ENCODE measurements at places on chromosomes 11 and 22.

- DNase-seq: peak; percentile 49
Observed at GRCh38 chr11:104163100-104164027, 583 bp downstream of the PDGFD start.

- no peak for DNase-seq
Observed at GRCh38 chr11:104846216-104846615, 52.0 kb downstream of the CASP12 start.

DNA sequence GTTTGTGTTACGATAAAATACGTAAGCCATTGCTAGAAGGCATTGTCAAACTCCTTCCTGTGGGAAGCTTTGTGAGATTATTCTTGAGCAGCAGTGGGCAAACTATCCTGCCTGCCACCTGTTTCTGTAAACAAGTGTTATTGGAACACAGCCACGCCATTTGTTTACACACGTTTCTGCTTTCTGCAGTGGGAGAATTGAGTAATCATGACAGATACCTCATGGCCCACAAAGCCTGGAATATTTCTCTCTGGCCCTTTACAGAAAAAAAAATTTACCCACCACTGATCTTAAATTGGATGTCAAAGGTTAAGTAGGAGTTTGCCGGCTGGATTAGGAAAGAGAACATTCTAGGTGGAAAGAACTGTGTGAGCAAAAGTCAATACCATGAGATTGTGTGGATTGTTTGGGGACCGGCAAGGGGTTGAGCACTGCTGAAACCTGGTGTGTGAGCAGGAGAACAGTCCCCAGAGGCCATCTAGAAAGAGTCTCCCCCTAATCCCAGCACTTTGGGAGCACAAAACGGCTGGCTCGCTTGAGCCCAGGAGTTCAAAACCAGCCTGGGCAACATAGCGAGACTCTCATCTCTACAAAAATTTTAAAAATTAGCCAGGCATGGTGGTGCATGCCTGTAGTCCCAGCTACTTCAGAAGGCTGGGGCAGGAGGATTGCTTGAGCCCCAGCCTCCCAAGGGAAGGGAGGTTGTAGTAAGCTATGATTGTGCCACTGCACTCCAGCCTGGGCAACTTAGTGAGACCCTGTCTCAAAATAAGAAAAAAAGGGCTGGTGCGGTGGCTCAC is 6.0 kb upstream of the PLA2G6 start:
- DNase-seq: peak; percentile 85

GRCh38 chr22:40797427-40797826 is 21.7 kb downstream of the SLC25A17 start:
- DNase-seq: no peak

- DNase-seq: no peak
Observed at GRCh38 chr11:86183694-86184093, 60.9 kb upstream of the EED start.

All from COR-L47 (cell line).